ENCODE measurements at places on chromosomes 11 and 22.
A peak's percentile ranks its signal among the peaks of the same experiment; 100 is the strongest.

DNA sequence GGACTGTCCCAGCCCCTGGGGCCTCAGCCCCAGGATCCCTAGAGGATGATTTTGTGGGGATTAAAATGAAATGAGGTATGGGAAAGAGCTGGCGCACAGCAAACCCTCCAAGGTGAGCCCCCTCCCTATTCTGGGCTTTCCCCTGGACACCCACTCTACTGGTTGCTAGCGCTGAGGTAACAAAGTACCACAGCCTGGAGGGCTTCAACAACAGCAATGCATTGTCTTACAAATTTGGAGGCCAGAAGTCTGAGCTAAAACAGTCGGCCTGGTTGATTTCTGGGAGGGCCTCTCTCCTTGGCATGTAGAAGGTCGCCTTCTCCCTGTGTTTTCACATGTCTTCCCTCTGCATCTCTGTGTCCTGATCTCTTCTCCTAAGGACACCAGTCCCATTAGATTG lies 913.6 kb downstream of the NTM start:
- DNase-seq, result no peak

GRCh38 chr11:61833471-61833870 lies 5.4 kb downstream of the FADS2 start:
- no peak for DNase-seq

GRCh38 chr11:72553706-72554105 lies 119.4 kb upstream of the CLPB start:
- no peak for DNase-seq

GRCh38 chr11:104870910-104871309 lies 27.4 kb downstream of the CASP12 start:
- DNase-seq, result no peak

- no peak for DNase-seq
Observed at GRCh38 chr22:41636467-41636866, 15.4 kb downstream of the XRCC6 start.

DNA sequence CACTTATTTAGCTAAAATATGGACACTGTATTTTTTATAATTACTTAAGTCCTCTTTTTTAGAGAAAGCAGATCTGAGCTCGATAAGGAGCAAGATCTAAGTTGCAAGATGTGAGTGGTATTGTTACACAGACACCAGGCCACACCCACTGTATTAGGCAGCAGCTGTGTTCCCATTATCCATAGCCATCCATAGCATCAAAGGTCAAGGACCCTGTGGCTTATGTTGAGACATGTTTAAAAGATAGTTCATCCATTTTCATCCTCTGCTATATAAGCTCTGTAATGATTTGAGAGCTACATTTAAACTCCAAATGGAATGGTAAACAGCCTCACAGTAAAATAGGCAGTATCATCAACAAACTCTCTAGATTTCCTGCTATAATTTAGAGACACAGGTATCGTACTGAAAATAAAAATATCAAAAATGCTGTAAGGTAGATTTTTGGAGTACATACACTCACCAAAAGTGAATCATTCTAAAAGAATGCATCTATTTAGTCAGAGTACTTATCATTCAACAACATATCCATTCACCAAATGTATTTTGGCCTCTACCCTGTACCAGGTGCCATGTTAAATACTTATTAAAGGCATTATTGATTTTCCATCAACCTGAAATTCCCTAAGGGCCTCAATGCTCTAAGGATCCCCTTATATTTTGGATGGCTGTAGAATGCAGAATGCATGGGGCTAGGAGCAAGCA lies 574.0 kb downstream of the LRRC4C start:
- DNase-seq, result peak; percentile 79

- DNase-seq, result no peak
Observed at GRCh38 chr11:75341612-75342011, 9.8 kb downstream of the ARRB1 start.

DNA sequence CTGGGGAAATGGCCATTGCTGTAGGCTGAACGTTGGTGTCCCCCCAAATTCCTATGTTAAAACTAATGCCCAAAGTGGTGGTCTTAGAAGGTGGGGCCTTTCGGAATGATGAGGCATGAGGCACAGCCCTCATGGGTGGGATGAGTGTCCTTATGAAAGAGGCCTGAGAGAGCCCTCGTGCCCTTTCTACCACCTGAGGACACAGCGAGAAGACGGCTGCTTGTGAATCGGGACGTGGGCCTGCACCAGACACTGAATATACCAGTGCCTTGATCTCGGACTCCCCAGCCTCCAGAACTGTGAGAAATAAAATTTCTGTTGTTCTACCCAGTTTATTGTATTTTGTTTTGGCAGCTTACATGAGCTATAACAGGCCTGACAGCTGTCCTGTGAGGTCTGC lies 162.9 kb upstream of the B3GAT1 start:
- DNase-seq, result no peak

DNA sequence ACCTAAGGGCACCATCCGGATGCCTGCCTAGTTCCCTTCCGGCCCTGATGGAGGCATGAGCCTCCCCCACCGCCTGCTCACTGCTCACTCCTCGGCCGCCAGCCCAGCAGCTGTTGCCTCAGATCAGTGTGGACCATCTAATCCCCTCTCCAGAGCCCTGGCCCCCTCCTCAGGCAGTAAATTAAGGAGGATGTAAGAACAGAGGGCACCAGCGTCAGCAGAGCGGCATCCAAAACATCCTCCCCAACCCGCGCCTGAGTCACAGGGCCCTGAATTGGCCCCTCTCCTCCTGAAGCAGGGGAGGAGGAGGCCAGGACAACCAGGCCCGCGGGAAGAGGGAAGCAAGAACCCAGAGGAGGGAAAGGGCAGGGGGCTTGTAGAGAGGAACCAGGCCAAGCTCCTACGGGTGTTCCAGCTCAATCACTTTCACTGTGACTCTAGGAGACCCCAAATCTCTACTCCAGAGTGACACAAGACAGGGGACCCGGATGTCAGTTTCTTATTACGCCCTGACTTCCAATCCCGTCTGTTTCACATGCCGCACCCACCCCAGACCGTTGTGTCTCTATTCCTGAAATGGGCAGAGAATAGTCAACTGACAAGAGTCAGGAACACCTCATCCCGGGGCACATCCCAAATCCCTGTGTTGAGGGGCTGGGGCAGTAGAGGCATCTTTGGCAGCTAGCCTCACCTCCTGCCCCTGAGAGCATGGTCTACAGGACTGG lies 31.3 kb upstream of the MYOD1 start:
- DNase-seq, result no peak

GRCh38 chr11:99320769-99321290 lies 300.1 kb downstream of the CNTN5 start:
- no peak for DNase-seq

DNA sequence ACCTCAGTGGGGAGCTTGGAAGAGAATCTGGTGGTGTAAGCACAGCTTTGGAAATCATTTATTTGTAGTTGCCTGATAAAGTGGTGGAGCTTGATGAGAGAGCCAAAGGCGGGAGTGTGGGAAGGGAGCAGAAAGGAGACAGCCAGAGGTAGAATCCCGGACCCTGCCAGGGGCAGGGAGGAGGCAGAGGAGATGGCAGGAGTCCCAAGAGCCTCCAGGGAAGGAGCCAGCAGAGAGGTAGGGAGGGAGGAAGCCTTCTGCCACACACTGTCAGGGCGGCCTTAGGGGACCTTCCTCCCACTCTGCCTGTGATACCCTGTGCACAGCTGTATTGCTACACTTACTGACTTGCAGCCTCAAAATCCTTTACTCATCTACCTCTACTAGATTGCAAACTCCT lies 15.4 kb downstream of the SCUBE2 start:
- DNase-seq, result no peak

DNA sequence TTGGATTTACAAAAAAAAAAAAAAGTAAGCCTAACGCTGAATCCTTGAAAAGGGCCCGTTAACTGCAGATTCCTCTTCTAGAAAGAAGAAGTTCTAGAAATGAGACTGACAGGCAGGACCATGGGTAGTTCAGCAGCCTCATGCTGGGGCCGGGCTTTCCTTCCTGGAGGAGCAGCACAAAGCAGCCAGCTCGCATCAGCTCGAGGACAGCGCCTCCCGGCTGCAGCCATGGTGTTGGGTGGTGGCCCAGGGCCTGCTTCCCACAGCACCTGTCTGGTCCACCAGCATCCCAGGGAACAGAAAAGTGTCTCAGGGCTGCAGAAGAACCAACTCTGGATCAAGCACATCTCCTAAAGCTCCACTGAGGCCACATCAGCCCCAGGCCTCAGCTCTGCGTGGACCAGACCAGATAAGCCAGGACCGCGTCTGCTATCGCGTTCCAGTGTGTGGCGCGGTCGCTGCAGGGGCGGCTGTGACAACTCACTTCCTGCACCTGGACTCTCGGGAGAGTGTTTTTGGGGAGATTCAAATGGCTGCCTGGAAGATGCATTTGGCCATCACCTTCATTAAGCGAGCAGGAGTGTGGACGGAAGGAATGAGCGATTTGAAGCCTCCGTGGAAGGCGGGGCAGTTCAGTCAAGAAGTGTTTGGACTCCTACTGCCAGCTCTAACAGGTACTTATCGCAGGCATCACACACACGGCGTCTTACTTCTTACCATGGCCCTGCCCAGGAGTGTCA lies 53.5 kb downstream of the MYH9 start:
- DNase-seq, result no peak

DNA sequence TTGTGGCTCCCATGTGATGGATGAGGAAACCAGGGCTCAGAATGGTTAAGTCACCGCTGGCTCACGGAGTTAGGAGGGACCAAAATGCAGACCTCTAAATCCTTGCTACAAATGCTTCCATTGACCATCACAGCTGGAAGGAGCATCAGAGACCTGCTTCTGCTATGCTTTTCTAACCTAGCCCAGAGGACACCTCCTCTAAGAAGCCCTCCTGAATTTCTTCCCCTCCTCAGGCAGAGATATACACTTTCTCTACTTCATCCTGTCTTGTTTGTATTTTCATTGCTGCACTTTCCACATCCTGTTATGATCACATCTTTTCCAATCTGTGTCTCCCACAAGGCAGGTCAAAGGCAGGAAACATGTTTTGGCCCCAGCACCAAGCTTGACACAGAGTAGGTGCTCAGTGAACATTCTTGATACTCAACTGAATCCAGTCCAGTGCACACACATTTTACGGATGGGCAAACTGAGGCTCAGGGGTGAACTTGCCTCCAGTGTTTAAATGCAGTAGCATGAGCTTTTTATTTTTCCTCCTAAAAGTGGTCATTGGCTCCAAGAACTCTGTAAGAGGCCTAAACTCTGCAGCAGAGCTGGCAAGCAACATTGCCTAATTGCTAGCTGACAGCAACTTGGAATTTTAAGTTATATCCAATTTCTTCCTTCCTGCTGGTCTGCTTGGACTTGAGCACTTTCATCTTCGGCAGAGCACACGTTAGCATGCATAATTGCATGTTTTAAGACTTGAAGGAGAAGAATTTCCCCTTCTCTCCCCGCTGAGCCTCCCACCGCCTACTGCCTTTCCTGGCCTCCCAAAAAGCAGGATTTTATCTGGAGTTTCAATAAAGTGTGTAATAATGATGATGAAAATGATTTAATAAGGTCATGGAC lies 12.7 kb downstream of the SCUBE1 start:
- DNase-seq, result no peak

GRCh38 chr11:115924744-115925567 lies 420.7 kb upstream of the CADM1 start:
- DNase-seq, result no peak

- DNase-seq, result no peak
Observed at GRCh38 chr11:10866893-10867331, 9.1 kb upstream of the ZBED5 start.

DNA sequence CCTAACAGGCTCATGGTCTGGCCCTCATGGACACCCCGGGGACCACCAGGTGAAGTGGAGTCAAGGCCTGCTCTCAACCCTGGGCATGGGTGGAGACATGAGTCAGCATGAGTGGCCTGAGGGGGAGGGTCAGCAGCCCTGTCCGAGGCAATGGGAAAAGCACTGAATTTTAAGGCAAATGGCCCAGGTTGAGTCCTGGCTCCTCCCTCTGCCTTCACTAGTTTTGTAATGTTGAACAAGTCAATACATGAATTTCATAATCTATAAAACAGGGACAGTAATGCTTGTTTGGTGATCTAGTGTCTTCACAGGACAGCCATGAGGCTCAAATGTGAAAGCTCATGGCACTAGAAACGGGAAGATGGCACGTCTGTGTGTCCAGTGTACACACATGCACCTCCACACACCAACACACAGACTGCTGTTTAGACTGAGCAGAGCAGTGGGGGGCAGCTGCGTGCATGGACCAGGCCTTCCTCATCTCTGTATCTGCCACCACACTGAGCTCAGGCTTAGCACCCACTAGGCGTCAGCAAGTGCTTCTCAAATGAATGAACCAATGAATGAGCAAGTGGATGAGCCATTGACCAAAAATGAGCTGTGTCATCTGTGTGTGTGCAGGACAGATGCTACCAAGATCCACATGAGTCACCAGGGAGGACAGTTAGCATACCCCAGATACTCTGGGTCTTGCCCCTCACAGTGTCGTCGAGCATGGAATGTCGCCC lies 63.4 kb downstream of the NRXN2 start:
- no peak for DNase-seq

DNA sequence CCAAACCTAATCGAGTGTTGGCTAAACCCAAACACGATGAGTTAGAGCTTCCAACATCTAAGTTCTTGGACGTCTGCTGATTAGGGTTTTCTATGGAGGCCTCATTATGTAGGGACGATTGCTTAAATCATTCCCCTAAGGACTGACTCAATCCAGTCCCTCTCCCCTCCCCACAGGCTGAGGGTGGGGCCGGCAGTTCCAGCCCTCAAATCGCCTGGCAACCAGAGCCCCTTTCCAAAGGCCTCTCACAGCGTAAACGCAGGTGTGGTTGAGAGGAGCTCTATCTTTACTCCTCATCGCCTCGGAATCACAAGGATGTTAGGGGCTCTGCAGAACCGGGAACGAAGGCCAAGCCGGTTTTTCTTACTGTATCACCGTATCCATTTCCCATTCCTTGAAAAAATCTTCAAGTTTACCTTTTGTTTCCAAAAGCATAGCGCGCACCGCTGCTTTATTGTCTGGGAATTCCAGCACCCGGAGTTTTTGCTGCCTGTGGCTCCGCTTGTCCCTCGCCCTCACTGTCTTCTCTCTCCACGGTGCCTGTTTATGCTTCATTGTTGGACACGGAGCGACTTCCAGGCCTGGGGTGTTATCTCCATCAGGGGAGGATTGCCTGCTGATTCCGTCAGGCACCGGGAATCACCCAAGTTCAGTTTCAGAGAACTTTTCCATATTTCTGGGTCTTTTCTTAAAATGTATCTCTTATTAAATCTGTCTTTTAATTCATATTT lies 13.8 kb upstream of the IFITM3 start:
- no peak for DNase-seq

DNA sequence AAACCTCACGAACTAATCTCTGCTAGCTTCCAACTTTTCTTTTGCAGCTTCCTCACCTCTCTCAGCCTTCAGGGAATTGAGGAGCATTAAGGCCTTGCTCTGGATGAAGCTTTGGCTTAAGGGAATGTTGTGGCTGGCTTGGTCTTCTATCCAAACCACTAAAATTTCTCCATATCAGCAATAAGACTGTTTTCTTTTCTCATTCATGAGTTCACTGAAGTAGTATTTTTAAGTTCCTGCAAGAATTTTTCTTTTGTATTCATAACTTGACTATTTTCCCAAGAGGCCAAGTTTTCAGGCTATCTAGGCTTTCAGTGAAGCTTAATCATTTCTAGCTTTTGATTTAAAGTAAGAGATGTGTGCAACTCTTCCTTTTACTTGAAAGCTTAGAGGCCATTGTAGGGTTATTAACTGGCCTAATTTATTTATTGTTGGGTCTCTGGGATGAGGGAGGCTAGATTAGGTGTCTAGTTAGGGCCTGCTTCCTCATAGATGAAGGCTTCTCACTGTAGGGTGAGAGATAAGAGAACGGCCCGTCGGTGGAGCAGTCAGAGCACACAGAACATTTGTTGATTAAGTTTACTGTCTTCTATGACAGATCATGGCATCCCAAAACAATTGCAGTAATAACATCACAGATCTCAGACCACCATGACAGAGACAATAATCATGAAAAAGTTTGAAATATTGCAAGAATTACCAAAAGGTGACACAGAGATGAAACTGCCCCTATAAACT lies 33.2 kb downstream of the CSF2RB start:
- no peak for DNase-seq
